ENCODE measurements at places on chromosomes 12 and 14.

- DNase-seq: no peak
These were observed 54.1 kb upstream of the GNG2 start for GRCh38 chr14:51806026-51807023.

- peak; percentile 69 for DNase-seq
These were observed 122.4 kb upstream of the PTPRQ start for GRCh38 chr12:80321653-80322052.

- no peak for DNase-seq
These were observed 63.0 kb downstream of the SLC25A47 start for GRCh38 chr14:100386121-100386520.

- no peak for DNase-seq
These were observed 485.4 kb downstream of the NAV3 start for GRCh38 chr12:78316136-78316535.

DNA sequence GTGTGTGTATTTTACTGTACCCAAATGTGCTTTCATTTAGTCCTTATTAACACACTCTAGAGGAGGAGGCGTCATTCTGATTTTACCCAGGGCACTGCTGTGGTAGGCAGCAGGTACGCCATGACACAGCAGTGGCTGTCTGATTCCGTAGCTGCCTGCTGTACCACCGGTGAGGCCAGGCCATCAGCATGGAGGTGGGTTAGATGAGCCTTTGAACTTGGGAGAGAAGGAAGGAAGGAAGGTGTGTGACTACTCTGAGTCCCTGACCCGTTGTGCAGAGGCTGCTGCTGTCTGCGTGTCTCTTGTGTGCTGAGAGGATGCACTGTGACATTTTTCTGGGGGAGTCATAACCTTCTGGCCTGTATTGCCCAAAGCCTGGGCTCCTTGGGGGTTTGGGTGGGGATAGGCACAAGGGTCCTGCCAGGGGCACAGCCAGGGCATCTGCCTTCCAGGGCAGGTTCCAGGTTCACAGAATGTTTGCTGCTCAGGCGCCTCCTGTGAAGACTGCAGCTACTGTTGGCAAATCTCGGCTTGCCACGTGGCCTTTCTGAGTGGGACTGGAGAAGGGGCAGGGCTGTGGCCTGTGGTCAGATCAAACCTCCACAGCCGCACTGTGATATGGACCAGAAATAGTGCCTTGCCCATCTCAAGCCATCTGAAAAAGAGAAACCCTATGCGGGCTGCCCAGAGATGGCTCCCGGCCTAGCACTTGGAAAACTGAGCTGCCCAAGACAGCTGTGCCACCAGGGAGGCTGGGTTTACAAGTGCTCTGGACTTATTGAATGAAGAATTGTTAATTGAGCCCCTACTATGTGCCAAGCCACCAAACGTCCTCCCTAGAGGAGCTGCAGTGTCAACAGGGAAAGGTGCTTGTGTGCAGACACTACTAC lies 47.1 kb downstream of the MLXIP start:
- DNase-seq: no peak

DNA sequence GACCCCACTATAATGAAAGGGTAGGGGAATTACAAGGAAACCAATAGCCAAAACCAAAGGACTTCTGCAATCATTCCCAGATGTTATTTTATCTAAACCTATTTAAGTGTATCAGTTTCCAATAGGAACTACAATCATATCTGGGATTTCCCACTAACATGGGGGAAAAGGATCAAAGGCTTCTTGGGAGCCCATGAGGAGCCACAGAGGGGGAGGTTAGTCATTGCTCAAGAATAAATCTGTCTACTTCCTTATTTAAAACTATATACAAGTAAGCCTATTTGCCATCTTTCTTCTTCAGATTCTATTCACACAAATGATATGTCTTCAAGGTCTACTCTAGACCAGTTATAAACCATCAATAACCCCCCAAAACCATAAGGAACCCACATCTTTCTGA lies 33.1 kb downstream of the FGD6 start:
- no peak for DNase-seq

DNA sequence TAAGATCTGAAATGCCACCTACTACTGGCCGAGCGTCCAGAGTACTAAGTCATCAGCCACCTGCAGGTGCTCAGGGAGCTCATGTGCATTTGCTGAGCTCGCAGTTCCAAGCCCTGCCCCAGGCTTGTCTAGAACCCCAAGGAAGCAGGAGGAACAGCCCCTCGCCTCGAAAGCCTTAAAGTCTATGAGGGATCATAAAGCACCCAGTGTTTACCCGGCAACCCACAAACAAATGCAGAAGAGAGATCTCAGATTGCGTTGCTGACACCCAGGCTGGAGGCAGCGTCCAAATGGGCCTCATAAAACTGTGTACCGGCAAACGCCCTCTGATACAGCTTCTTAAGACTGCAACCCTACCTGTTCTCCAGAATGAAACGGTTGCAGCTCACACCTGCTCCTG lies 6.8 kb downstream of the KDM2B start:
- no peak for DNase-seq

DNA sequence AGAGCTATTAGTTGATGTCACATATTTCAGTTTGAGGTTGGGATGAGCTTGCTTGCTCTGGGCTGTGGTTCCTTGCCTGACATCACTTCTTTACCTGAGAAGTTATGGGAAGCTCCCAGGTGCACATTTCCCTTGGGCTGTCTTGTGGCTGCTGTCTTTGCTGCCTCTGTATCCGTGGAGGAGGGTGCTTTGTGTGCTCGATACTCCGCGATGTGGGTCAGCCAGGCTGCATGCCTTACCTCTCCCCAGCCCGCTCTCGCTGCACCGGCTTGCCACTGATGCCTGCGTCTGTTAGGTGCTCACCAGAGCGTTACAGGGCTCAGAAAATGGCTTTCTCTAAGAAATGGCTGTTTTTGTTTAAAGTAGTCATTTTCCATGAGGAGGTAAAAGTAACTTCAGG lies 19.6 kb downstream of the PELI2 start:
- no peak for DNase-seq

DNA sequence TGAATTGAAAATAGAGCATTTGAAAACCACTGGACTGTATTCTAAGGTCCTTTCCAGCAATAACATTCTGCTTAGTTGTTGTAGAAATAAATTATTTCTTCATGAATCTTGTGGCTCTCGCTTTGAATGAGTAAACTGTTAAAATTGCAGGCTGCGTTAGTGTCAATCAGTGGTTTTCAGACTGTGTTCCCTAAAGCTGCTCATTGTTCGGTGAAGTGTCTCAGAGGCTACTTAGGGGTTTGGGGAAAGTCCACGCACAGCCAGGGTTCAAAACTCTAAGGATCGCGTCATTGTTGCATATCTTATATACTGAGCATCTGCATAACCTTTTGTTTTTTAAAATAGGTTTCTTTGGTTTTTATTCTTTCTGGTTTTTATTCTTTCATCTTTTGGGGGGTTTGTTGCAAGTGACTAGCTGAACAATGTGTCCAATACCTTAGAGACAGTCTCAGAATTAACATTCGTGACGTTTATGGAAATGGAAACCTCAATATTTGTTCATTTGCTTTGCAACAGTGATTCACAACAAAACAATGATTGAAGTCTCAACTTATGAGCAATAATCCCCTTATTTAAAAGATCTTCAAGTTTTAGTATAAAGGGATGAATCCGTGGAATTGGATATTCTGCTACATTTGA lies 108.1 kb downstream of the TTLL5 start:
- DNase-seq: peak; percentile 15

- DNase-seq: no peak
These were observed 29.2 kb upstream of the TSPAN9 start for GRCh38 chr12:3047961-3048360.

GRCh38 chr14:49946320-49947141 lies 53.6 kb downstream of the ARF6 start:
- peak; percentile 80 for DNase-seq

GRCh38 chr12:63302941-63303536 lies 152.0 kb upstream of the AVPR1A start:
- DNase-seq: no peak

GRCh38 chr14:69289811-69290520 lies 30.0 kb downstream of the GALNT16 start:
- DNase-seq: peak; percentile 35

GRCh38 chr12:122471324-122472226 lies 29.2 kb downstream of the ZCCHC8 start:
- peak; percentile 79 for DNase-seq

DNA sequence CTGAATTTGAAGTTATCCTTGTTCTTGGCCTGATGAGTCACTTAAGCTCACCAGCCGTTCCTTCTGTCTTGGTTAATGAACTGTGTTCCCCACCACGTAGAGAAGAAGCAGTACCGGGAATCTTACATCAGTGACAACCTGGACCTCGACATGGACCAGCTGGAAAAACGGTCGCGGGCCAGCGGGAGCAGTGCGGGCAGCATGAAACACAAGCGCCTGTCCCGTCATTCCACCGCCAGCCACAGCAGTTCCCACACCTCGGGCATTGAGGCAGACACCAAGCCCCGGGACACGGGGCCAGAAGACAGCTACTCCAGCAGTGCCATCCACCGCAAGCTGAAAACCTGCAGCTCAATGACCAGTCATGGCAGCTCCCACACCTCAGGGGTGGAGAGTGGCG lies 68.2 kb downstream of the FRMD6 start:
- DNase-seq: no peak

- no peak for DNase-seq
These were observed 493.5 kb downstream of the NAV3 start for GRCh38 chr12:78324234-78324633.

DNA sequence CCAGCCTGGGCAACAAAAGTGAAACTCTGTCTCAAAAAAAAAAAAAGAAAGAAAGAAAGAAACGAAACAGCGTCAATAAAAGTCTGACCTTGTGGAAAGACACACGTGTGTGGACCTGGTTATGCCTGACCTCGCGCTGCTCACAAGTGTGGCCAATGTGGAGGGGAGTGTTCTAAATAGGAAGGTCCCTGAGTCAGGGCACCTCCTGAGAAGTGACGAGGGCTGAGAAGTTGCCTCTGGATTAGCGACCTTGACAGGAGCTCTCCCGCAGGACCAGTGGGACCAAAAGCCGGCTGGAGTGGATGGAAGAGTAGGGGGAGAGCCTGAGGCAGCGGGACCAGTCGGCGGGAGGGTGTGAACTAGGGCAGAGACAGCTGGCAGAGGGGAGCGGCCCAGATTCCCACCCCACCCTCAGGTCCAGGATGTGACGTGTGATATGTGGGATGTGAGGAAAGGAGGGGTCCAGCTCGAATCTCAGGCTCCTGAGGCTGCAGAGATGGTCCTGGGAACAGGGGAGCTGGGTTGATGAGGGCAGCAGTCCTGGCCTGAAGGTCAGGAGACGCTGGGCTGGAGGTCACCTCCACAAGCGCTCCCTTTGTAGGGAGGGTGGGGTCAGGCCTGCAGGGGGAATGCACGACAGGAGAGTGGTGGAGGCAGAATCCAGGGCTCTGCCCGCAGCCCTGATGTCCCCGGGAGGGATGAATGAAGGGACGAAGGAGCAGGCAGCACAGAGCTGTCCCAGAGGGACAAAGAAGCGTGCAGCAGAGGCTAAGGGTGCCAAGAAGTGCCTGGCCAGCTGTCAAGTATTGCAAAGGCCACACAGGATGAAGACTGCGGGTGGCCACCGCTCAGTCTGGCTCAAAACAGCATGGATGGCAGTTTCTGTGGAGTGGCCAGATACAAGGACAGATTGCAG lies 24.8 kb upstream of the GPR68 start:
- DNase-seq: peak; percentile 48

DNA sequence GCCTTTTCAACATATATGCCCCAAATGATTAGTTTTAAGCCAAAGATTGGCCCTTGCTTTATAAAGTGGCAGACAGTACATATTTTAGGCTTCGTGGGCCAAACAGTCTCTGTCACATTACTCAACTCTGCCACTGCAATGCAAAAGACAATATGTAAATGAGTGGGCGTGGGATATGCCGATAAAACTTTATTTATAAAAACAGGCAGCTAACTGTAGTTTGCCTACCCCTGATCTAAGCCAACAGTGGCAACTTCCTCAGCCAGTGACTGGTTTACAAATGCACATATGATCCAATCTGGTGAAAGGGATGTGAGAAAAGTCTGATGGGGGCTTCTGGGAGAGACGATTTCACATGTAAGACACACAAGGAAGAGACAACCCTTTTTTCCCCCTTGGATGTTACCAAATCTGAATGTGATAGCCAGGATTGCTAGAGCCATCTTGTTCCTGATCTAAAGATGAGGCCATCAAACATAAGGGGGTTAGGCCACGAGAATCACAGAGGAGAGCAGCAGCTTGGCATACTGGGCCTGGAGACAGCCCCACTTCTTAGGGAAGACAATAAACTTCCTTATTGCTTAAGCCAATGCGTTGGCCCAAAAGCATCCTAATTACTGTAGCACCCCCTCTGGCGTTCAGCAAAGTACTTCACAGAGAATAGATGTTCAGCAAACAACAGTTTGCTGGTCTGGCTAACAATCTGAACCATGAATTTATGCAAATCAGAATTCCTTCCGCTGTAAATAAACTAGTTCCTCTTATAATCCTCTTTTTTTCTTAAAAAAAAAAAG lies 75.2 kb upstream of the TMCC3 start:
- DNase-seq: peak; percentile 17

Data from AG10803 (cell line).